ENCODE measurements at places on chromosomes 7 and 10. TPM values are rescaled to one million over a fixed set of nuclear protein-coding genes. Genes with fewer than 3 reads are reported as not detected.

- DNase-seq: no peak
Observed at GRCh38 chr10:15738270-15738925, 18.7 kb upstream of the ITGA8 start.

PRDX3 gene
- polyA plus RNA-seq: 294 TPM

SKIDA1 gene
- polyA plus RNA-seq: 12.1 TPM

DNA sequence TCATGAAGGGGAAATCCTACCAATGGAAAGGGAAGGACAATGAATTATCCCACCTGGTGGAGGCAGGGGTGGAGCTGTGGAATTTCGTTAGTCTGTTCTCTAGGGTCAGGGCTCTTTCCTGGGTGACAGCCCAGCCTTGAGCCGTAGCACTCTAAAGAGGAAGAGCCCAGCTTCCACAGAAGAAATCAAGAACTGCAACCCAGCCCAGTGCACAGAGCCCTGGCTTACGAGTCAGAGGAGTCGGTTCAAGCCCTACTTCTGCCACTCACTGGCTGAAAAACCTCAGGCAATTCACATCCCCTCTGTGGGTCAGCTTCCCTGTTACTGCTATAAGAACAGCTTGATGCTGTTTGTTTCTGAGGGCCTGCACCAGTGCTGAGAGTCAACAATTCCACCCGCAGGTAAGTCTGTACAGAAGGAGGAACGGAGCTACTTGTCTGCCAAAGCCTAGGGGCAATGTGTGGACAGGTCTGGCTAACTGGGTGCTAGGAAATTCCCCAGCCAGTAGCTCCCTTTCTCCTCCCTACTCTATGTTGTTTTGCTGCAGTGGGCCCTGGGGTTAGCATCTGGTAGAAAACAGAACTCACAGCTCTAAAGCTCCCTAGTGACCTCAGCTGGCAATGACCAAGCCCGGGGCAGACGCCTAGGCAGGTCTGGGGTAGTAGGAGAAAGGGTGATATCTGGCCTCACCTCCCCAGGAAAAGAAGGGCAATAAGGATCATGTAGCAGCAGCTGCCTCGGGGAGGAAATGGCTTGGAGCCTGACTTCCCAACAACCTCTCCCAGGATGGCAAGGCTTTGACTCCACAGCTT lies 3.3 kb downstream of the AVPI1 start:
- no peak for DNase-seq

GRCh38 chr10:67668448-67668847 lies 27.5 kb downstream of the CTNNA3 start:
- DNase-seq: no peak

DNA sequence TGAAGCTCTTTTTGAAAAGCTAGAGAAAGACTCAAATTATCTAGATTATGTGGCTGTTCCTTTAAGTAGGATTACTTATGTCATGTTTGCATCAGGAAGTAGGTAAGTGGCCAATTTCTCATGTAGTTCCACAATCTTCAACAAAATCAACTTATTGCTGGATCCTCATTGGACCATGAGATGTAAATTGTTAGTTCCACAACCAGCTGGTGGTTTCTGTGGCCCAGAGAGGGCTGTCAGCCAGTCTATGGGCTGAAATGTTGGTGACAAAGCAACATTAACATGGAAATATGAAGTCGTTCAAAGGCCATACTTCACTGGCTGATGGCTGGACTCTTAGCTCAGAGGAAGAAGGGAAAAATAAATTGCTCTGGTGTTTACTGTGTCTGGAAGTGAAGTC lies 157.9 kb downstream of the PLXDC2 start:
- DNase-seq: no peak

ICA1 gene
- 19.7 TPM for polyA plus RNA-seq

- DNase-seq: no peak
Observed at GRCh38 chr10:112278871-112279270, 4.3 kb upstream of the TECTB start.

DNA sequence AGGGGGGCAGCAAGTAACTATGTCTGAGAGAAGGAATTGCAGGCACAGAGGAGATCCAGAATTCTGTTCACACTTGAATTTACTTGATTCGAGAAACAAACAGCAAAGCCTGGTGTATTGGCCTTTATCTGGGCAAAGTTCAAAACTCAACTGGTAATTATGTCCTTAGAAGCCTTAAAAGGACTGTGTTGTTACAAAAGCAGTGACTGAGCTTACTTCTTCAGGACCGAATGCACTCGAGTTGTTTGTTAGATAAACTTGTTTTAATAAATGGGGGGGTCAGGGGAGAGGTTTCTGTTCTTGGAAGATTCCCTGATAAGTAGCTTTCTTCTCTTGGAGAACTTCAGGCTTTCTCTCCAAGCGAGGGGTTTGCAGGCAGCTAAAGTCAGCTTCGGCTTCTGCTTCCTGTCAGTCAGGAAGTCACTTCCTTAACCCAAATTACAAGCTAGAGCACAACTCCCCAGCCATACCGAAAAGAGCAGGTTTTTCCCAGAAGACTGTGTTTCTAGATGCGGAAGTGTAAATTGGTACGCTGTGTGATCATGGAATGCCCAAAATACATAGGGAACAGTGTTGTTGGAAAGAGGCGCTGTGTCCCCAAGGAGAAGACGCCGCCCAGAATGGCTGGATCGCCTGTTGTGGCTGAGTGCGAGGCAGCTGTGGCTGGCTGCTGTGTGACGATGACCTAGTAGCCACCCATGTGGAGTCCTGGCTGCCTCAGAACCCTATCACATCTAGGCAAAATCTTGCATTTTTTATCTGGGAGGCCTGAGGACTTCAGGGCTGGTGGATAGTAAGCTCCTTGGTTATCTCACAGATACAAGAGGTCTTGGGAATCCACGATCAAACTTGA lies 110.4 kb downstream of the TCF7L2 start:
- DNase-seq: no peak

- DNase-seq: no peak
Observed at GRCh38 chr7:134623193-134623592, 23.5 kb upstream of the BPGM start.

GRCh38 chr7:36002900-36003299 lies 150.2 kb upstream of the EEPD1 start:
- no peak for DNase-seq

- DNase-seq: no peak
Observed at GRCh38 chr10:3471472-3471871, 298.9 kb upstream of the PITRM1 start.

GRCh38 chr7:44973610-44974401 lies 5.0 kb downstream of the MYO1G start:
- DNase-seq: no peak

NXPH1 gene
- polyA plus RNA-seq: 0.15 TPM

SERPINE1 gene
- polyA plus RNA-seq: 1.1 TPM

GRCh38 chr10:62587011-62587410 lies 212.8 kb downstream of the ZNF365 start:
- no peak for DNase-seq

DNA sequence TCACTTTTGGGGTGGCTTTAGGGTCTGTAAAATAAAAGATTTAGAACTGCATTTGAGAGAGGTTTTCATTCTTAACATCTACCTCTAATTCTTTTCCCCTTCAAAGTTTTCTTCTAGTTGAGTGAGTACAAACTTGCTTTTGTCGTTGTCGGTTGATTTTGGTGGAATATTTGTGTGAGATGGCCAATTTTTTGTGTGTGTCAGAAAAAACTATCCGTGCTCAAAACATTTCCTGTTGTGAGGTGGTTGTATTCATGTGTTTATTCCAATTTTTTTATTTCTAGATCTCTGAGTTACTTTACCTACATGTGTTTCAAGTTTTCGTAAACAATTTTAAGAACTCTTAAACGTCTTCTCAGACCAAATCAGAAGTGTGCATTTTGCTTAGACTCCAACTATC lies 1.6 kb downstream of the AHR start:
- no peak for DNase-seq

DNA sequence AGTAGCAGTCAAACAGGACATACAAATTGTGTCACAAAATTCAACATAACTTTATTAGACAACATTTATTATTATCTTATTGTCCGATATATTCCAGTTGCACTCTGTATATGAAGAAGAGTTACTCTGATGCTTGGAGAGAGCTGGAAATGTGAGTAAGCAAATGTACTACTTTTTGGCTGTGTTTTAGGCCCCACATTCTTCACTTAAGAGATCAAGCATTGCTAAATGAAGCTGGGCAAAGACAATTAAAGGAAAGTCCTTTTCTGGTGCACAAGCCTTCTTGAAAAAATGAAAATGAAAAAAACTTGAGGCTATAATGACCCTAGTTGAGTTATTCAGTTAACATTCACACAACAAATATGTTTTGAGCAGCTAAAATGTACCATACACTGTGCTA lies 26.1 kb downstream of the MYPN start:
- no peak for DNase-seq

DNA sequence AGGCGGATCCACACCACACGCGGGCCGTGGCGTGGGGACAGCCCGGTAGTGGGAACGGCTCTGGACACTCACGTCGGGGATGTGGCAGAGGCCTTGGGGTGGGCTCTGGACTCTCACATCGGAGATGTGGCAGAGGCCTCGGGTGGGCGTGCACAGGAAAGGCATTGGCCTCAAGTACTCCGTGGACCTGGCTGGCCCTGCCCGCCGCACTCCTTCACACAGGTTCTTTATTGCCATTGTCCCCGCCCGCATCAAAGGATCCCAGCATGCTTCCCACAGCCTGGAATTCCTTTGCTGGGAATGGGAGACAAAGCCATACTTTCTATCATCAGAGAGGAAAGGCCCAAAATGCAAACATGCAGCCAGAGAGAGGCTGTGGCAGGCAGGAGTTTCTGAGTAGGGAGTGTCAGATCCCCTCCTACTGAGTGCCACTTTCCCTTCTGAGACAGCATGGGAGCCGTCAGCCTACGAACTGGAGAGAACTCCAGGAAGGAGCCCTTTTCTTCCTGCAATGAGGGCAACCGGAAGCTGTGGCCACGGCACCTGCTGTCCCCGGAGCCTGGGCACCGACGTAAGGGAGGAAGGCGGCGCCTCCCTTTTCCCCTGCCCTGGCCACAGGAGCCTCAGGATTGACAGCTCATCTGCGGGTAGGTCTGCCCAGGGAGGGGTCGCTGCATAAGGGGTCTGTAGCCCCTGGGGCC lies 51.5 kb downstream of the RBM17 start:
- no peak for DNase-seq

DNA sequence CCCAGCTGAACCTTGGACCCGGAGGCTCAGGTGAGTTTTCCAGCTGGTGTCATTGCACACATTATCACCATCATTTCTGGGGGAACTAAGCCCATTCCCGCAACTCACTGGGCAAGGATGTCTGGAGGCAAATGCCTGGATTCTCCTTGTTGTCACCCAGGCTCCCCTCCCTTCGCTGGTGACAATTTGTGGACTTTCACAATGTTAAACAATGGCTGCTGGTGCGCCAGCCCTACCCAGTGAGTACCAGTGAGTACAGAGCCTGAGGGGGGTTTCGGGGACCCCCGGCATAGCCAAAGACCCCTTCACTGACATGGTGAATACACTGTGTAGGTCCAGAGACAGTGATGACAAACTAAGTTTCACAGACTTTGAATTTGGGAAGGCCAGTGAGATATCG lies 189.2 kb downstream of the ADARB2 start:
- no peak for DNase-seq

ACSM6 gene
- 0.20 TPM for polyA plus RNA-seq

DNA sequence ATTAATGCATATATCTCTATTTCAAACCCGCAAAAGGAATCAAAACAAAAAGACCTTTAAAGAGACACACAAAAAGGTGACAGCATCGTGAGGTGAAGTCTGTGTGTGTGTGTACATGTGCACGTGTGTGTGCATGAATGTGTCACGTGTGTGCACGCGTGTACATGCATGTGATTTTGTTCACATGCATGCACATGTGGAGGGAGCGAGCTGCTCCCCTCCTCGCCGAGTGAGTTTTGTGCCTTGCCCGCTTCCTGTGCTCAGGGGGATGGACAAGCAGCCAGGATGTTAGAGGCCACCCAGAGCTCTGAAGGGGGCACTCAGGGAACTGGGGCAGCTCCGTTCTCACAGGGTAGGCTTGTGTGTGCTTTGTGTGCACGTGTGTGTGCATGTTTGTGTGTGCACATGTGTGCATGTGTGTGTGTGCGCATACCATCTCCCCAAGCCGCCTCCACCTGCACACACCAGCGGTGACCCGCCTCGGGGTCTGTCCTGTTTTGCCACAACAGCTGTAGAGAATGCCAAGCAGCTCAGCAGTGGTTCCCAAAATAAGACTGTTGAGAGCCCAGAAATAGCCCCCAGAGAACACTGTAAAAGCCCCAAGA lies 191.2 kb downstream of the PTPRN2 start:
- no peak for DNase-seq

DNA sequence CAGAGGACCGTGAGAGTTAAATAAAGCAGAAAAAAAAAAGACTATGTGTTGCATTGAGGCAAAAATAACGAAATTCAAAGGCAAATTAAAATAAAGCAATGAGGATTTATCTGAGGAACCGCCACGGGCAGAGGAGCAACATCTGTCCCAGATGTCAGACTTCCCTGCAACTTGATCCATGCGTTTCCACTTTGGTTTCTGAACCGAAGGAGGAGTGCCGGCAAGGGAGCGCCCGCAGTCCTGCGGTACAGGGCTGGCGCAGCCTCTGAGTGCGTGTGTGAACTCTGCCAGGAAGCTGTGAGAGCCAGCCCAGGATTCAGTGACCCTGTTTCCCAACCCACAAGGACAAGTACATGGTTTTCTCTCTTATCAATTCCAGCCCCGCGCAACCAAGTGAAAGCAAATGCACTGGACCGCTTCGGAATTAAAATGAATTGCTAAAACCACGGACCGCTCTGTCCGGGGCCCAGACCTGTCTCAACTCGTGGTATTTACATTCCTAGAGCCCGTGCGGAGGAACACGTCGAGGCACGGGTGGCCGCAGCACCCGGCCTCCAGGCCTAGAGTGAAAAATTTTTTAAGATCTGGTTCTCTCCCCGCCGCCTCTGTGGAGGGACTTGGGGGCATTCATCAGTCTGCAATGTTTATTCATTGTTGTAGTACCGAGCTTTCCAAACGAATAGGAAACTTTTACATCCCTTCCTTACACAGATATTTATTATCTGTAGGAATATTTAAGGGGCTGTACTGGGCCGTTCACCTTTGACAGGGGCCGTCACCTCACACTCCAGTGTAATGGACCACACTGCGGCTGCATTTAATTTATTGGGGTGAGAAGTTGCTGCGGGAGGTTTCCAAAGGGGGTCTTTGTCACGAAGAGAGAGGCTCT lies 291.5 kb upstream of the NFE2L3 start:
- DNase-seq: no peak

Data from right renal cortex interstitium (tissue), 3 donors.